Right forelimb (tissue), 1 donor: ENCODE measurements at places on chromosomes 5 and 9.

DNA sequence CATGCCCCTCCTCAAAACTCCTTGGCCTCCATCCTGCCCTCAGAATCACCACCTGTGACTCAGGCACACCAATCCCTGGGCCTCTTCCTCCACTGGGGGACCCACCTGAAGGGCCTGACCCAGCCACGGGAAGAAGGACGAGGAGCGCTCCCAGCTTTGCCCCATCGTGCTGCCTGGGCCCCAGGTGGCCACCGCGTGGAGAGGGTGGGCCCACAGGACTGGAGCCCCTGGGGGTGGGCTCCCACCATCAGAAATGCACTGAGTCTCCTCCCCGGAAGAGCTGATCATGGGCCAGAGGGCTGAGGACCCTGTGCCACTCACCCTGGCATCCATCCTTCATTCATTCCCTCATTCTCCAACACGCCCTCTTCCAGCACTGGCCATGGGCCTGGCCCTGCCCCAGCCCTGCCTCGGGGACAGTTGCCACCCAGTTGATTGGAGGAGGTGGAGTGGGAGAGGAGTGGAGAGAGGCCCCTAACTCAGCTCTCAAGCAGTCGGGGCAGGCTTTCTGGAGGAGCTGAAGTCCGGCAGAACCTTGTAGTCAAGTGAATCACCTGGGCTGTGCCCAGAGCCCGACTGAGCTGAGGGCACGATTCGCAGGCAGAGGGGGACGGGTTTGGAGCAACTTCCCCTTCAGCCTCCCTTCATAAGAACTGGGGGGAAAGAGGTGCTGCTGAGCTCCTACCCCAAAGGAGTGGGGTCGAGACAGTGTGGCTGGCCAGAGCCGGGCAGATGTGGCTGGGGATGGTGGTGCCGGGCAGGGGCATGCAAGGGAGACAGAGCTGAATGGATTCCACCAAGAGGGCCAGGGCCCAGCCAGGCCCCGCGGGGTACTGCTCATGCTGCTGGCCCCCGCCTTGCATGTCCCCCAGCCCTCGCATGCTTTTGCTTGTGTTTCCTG is 29.6 kb downstream of the DNM1 start:
- peak; percentile 41 for DNase-seq

- DNase-seq: no peak
Measured at GRCh38 chr5:172834415-172835289, 601 bp downstream of the ERGIC1 start.

GRCh38 chr9:108991479-108991878 is 21.8 kb downstream of the CTNNAL1 start:
- no peak for DNase-seq

DNA sequence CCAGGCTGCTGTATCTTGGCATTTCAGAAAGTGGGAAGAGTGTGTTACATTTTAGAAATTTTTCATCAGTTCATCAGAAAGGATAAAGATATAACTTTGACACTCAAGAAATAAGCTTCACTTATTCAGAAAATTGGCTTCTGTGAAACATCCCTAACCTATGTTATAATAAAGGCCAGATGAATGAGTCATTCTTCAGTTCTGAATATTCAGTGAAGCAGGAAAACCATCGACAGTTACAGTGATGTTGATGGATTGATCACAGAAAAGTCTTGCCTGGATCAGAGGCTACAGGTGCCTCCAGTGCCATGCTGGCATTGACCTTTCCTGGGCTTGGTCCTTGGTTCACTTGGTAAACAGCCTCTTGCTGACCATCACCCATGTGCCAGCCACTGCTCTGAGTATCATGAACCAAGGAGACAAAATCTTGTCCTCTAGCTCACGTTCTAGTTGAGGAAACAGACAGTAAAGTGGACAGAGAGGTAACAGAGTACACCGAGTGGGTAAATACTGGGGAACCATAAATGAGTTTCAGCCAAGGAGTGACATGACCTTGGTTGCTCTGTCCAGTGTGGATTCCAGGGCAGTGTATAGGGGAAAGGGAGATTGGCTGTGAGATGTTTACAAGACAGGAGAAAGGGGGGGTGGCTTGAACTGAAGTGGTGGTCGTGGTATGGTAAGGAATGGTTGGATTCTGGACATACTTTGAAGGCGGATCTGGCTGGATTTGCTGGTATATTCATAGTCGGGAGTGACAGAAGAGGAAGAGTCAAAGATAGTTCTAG is 98.6 kb downstream of the AMBP start:
- DNase-seq: no peak

GRCh38 chr9:82996941-82997340 is 66.0 kb downstream of the RASEF start:
- no peak for DNase-seq

GRCh38 chr5:102596113-102596512 is 97.3 kb upstream of the SLCO6A1 start:
- no peak for DNase-seq

DNA sequence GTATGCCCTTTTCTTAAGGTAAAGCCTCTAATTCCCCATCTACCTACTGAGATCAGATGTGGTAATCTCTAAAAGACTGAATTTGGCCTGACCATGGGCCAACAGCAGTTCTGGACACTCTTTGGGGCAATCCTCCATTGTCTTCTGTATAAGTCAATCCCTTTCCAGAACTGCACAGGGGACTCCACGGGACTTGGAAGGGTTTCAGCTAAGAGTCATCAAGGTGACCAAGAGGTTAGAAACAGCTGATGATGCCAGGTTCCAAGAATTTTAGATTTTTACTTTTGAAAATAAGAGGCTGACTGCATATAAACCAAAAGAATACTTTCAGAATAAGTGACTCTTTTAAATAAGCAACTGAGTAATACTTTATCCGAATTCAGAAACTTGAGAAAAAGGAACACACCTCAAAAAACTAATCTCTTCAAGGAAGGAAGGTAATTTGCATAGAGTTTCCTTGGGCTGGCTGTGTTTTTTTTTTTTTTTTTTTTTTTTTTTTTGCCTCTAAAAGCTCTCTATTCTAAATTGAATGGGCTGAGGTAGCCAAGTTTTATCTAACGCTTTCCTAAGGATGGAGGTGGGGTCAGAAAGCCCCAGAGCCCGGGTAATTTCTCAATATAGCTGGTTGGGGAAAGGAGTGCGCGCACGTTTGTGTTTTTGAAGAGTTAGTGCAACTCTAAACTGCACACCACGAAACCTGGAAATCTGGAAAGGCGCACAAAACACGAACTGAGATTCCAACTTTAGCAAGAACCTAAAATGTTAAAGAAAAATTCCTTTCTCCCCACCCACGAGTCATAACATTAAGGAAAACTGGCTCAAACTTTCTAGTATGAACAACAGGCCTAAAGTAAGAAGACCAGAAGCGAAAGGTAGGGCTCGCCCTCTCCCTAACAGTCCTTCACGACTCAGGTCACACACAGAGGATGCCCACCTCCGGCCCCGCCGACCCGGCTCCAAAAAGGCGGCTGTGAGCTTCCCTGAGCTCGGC is 1.3 kb downstream of the VCP start:
- no peak for DNase-seq

DNA sequence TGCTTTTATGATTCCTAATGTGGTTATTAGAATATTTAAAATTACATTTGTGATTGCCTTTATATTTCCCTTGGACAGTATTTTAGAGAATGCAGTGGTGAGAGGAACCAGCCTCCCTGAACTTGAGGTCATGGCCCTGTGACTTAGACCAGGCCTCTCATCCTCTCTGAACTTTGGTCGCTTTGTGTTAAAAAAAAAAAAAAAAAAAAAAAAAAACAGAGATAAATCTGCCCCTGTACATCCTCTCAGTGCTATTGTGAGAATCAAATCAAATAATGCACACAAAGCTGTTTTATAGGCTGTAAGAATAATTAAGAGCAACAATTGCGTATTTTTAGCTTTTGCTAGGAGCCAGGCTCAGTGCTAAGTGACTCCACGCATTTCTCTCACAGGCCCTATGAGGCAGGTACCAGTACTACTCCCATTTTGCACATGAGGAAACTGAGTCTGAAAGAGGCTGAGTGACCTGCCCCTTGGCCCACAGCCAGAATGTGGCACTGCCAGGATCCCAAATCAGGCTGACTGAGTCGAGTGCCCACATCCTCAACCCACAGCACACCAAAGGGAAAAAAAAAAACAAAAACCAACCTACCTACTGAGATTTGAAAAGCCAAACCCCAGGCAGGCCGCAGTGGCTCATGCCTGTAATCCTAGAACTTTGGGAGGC is 110.3 kb upstream of the LARP1 start:
- no peak for DNase-seq

DNA sequence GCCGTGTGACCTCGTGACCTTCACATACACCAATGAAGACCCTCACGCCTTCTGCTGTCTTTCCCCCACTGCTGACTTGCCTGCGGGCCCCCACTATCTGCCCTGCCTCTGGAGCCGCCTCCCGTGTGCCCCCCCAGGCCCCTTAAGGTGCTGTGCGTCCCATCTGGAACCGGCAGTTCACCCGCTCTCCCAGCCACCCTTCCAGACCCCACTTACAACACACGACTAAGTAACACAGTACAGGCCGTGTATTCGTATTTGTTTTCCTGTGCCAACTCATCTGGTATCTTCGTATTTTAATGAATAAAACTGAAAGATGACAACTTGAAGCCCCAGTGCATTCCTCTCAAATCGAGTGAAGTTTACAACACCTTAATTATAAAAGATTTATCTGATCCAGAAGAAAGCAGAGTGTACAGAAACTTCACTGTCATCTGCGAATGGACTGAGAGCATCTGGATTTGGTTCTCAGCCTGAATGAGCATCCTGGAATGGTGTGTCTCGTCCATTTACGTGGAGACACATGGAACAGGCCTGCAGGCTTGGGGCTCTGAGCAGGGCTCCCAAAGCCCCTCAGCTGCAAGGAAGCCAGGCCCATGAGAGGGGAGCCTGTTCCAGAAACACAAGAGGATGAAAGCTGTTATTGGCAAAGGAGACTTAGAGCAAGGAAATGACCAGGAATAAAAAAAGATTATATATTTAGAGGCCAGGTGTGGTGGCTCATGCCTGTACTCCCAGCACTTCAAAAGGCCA is 21.9 kb upstream of the TERT start:
- peak; percentile 44 for DNase-seq

DNA sequence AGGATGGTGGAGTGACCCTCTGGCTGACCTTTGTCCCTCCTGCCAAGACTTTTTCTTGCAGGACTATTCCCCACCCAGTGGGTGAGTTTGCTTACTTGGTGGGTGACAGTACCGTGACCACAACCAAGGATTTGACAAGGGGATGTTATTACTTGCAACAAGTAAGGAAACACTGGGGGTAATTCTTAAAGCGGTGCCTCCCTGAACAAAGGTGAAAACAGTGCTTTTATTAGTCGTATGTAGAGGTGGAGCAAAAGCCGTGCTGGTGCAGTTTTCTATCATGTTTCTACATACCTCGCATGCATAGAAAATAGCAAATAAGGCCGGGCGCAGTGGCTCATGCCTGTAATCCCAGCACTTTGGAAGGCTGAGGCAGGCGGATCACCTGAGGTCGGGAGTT is 41.0 kb upstream of the KDM4C start:
- no peak for DNase-seq

DNA sequence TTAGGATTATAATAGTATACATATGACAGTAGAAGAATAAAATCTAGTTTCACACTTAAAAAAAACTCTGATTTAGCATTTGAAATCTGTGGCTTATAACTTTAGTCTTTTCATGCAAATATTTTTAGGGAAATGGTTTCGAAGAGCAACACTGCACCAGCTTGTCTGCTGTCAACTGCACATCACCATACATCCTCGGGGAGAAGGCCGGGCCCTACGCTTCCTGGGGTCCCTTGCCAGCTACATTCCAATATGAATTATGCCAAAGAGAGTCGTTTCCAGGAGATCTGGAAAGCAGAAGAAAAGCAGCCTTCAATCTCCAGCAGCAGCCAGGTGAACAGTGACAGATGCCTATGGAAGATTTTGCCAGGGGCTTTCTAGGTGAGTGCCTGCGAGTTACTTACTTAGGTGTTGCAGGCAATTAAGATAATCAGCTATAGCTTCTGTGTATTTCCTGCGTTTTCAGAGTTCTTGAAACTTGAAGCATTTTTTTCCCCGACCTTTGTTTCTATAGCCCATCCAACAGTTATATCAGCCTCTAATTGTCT is 166.8 kb downstream of the TRPM3 start:
- no peak for DNase-seq

- no peak for DNase-seq
Measured at GRCh38 chr5:173355561-173355960, 27.3 kb upstream of the STC2 start.

GRCh38 chr5:139468421-139468931 is 2.3 kb upstream of the SMIM33 start:
- DNase-seq: no peak

DNA sequence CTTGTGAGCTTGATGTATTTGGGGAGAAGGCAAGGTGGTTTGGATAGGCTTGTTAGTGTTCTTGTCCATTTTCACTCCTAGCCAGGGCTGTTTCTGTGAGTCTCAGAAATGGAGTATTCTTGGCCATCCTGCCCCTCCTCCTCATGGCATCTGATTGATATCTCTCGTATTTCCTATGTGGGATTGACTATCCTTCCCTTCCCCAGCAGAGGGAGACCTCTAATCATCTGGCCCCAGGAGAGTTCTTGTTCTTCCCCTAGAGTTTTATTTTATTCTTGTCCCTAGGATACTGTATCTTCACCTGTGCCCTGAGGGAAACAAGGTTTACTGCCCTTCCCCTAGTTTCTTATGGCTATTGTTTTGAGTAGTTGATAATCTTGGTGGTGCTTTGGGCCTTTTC is 114.4 kb downstream of the VPS13A start:
- DNase-seq: no peak

GRCh38 chr9:3214741-3215140 is 311.1 kb downstream of the RFX3 start:
- no peak for DNase-seq

- DNase-seq: no peak
Measured at GRCh38 chr9:70580606-70581195, 166.2 kb upstream of the KLF9 start.

GRCh38 chr9:93592008-93592642 is 15.7 kb downstream of the PHF2 start:
- no peak for DNase-seq

DNA sequence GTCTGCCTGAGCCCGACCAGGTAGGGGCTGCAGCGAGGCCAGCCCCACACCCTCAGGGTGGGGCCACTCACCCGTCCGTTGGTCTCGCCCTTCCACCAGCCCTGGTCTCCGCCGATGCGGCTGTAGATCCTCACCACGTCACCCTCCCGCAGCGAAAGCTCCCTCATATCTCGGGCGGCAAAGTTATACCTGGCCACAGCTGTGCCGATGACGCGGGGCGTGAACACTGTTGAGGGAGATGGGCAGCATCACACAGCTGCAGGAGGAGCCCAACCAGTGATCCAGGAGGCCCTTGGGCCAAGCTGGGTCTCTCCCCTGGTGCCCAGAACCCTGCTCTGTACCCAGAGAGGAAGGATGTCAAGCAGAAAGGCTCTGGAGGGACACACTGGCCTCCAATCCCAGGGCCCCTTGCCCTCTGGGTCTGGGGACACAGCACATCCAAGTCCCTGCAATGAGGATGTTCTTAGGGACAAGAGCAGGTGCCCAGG is 30.3 kb upstream of the SARDH start:
- DNase-seq: no peak

DNA sequence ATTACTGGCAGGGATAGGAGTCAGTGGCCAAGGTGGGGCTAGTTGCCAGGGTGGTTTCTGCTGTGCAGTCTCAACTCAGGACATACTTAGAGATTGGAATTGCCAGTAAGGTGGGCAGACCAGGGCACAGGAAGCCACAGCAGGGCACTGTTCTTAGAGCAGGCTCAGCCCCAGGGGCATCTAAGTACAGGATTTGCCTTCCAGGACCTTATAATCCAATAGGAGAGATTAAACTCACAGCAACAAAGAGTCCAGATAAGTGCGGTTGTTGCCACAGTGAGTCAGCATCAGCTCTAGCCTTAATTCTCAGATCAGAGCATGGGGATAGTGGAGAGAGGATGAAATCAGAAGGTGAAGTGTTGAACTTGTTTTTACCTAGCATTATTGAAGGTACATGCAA is 265.8 kb upstream of the TRPC7 start:
- no peak for DNase-seq

- DNase-seq: no peak
Measured at GRCh38 chr9:136703276-136703860, 9.0 kb upstream of the DIPK1B start.
